NCI-H2107 (cell line): ENCODE measurements at places on chromosomes 7 and 10.

- DNase-seq: no peak
Observed at GRCh38 chr10:101224910-101225823, 4.1 kb downstream of the LBX1 start.

DNA sequence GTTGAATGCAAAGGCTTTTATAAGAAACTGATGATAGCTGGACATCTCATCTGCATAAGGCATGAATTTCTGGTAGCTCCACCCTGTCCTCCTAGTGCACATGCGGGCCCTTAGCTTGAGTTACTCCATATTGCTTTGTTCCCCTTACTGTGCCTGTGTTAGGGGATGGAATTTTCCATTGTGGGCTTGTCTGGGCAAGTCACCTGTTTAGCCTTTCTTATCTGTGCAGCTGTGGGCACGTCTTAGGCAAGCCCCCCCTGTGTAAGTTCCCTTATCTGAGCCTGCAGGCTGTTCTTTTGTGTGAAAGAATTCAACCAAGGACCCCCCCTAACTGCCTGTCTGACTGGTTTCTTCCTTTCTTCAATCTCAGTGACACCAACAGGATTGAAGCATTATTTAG is 14.5 kb upstream of the CROT start:
- no peak for DNase-seq

DNA sequence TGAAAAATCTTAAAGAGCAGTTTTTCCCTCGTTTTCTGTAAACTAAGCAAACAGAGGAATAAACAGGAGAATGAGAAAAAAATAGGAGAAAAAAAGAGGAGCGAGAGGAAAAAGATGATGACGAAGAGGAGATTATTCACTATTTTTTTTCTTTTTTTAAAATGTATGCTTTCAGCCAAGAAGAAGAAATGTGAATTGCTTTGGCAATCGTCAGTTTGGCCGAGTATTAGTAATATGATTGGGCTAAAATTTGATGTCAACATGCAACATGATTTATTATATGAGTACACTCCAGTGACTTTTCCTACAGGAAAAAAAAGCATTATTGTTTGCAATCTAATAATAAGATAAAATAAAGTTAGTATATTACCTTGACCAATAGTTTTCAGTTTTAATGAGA is 26.3 kb downstream of the VWDE start:
- no peak for DNase-seq

DNA sequence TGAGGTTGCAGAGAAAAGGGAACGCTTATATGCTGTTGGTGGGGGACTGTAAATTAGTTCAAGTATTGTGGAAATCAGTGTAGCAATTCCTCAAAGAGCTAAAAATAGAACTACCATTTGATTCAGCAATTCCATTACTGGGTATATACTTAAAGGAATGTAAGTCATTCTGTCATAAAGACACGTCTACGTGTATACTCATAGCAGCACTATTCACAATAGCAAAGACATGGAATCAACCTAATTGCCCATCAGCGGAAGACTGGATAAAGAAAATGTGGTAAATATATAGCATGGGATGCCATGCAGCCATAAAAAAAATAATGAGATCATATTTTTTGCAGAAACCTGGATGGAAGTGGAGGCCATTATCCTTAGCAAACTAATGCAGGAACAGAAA is 100.0 kb upstream of the NPSR1 start:
- no peak for DNase-seq

- no peak for DNase-seq
Observed at GRCh38 chr10:99370993-99371392, 41.8 kb downstream of the CNNM1 start.
